ENCODE measurements at places on chromosomes 16 and 17.

DNA sequence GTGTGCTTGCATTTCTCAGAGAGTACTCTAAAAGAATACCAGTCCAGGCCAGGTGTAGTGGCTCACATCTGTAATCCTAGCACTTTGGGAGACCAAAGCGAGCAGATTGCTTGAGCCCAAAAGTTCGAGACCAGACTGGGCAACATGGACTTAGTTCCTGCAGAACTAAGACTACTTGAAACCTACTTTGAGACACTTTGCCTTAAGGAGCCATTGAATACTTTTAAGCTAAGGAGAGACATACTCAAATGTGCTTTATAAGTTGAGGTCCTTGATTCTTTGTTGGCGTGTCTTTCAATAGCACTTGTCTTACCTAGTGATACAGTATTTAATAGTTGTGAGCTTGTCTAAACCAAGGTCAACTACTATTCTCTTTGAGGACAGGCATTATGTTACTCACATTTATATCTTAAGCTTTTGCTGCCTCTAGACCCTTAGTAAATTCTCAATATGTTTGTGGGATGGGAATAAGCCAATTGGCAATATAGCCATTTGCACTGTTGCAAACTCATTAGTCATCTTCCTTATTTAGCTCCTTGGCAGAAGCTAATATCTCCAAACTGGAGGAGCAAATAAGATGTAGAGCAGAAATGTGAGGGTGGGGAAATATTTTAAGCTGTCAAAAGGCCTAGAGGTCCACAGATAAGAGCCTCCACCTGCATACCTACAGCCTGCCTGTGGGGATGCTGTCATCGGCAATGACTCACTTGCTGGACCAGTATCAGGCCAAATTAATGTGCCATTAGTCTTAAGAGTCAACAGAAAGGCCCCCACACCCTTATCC lies 16.3 kb downstream of the SCPEP1 start:
- no peak for DNase-seq

- DNase-seq, result no peak
Measured at GRCh38 chr16:22023505-22023904, 15.6 kb downstream of the MOSMO start.

DNA sequence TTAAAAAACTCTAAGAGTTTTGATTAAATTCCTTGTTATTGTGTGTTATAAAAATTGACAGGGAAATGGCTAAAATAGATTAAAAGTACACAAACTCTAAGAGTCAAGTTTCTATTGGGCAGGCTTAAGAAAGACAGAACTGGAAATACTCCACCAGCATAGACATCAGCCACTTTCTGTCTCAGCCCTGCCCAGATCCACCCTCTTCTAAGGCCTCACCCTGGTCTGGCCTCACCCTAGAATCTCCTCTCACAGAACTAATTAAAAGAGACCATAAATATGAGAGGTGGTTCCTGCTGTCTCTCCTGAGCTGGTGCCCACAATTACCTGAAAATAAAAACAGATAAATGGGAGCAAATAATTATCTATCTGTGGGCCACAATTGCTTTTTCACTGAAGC lies 1951.0 kb downstream of the TP53TG3F start:
- DNase-seq, result no peak

- no peak for DNase-seq
Measured at GRCh38 chr17:59802160-59802559, 90.6 kb downstream of the TUBD1 start.

GRCh38 chr16:23826528-23827045 lies 9.2 kb upstream of the PRKCB start:
- DNase-seq, result no peak

DNA sequence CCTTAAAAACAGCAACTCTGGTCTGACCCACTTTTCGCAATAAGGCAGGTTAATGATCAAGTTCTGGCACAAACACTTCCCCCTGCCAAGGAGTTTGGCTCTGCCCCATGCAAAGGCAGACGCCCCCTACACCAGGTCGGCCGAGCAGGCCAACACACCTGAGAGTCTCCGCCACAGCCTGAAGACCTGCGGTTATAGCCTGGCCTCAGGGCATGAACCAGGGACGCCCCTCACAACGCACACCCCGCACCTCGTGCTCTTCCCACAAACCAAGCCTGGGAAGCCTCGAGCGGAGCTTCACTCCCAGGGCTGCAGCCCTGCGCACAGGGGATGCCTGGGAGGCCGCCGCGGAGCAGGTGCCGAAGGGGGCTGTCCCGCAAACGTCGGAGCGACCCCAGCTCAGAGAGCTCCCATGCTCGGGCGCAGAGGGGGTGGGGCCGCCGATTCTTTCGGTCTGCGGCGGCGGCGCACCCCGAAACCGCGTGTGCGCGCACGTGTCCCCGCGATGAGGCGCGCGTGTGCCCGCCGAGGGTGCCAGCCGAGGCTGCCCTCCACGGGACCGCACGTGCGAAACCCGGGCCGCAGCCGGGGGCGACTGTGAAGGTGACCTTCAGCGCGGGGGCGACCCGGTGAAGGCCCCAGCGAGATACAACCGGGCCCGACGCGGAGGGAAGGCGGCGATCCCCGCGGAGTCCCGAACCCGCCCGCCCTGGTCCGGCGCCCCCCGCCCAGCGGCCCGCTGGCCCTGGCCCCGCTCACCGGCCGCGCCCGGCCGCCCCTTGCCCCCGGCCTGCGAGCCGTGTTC lies 559 bp downstream of the CLUH start:
- no peak for DNase-seq

DNA sequence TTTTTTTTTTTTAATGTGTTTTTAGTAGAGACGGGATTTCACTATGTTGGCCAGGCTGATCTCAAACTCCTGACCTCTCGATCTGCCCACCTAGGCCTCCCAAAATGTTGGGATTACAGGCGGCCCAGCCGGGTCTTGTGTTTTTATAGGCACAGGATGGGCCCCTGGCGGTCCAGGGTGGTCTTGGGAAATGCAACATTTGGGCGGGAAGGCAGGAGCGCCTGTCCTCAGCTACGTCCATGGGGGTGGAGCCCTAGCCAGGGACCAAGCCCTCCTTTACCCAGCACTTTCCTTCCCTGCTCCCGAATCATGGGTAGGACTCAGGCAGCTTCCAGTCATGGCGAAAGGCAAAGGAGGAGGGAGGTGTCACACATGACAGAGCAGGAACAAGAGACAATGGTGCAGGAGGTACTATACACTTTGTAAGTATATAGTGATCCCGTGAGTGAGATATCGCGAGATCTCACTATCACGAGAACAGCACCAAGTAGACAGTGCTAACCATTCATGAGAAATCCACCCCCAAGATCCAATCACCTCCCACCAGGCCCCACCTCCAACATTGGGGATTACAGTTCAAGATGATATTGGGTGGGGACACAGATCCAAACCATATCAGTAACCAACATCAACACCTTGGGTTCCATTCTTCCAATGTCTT lies 226.7 kb upstream of the WSCD1 start:
- no peak for DNase-seq

GRCh38 chr17:39094607-39095308 lies 56.7 kb downstream of the PLXDC1 start:
- peak; percentile 71 for DNase-seq

- no peak for DNase-seq
Measured at GRCh38 chr17:76090517-76091129, 11.6 kb downstream of the ZACN start.

DNA sequence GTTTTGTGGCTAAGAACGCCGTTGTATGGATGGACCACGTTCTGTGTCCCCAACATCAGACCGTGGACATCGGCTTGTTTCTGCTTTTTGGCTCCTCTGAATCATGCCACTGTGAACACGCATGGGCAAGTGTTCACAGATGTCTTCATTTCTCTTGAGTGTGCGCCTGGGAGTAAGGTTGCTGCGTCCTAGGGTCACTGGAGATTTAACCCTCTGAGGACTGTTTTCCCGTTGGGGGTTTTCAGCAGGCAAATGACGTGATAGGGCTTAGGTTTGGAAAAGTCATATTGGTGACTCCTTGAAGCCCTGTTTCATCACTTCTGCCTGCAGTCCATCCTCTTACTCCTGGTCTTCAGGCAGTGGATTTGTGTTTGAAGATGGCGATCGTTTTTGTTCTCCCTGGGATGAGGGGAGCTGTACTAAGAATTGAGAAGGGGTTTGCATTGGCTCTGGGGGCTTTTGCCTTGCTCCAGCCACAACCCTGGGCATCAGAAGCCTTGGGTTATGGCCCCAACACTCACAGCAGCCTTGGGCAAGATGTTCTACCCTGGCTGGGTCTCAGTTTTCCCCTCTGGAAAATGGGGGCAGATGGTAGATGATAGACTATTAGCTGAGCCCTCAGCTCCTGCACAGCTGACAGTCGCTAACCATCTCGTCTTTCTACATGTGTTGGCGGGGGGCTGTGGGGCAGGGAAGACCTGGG lies 67.2 kb upstream of the CIBAR2 start:
- no peak for DNase-seq

- no peak for DNase-seq
Measured at GRCh38 chr17:4105232-4105631, 37.6 kb downstream of the ZZEF1 start.

DNA sequence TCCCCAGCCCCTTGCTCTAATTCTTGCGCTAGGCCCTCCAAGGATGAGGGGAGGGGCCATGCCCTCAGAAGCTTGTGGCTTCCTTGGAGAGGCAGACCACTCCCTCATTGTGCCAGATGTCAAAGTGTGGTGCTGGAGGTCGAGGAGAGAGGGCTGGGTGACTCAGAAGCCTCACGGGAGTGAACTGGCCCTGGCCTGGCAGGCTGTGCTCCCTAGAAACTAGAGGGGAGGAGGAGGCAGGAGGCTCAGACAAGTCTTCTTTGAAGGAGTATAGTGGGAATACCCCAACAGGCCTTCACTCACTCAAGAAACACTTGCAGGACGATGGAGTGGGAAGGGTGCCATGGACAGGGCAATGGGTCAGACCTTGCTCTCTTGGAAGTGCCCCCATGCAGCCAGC lies 18.5 kb downstream of the ANKRD40 start:
- DNase-seq, result no peak

- no peak for DNase-seq
Measured at GRCh38 chr16:27238016-27238587, 30.5 kb downstream of the NSMCE1 start.

DNA sequence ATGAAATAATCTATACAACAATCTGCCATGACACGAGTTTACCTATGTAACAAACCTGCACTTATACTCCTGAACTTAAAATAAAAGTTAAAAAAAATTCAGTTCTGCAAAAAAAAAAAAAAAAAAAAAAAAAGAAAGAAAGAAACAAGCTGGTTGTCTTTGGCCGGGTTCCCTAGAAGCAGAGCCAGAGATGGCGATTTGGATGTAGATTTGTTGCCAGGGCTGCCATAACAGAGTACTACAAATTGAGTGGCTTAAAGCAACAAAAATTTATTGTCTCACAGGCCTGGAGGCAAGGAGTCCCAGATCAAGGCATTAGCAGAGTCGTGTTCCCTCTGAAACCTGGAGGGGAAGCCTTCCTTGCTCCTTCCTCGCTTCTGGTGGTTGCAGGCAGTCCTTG lies 20.4 kb downstream of the SYT17 start:
- DNase-seq, result no peak

DNA sequence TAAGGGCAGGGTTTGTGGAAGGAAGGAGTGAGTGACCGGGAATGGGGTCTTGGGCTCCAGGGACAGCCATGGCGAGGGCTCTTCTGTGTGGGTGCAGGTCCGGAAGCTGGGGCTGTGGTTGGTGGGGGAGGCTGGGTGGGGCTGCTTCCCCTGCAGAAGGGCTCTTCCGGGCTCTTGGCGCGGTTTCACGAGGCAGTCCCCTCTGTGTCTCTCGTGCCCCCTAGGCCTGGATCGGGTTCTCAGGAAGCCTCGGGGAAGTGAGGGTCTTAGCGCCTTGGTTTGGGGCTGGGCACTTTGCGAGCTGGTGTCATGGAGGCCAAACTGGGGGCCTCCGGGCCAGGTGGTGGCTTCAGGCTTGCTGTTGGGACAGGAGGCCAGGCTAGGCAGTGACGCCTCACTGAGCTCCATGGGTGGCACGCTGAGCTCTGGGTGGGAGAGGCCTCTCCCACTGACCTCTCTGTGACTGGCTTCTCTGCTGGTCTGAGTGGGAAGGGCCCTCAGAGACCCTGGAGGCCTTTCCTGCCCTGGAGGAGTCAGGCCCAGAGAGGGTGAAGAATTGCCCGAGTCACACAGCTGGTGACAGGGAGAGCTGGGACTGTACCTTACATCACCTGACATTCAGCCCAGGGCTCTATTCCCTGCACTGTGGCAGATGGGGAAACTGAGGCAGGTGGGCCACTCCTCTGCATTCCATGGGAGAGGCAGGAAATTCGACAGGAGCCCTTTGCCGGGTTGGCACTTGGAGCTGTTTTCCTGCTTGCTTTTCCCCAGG lies 8.2 kb downstream of the ADCY7 start:
- peak; percentile 71 for DNase-seq

DNA sequence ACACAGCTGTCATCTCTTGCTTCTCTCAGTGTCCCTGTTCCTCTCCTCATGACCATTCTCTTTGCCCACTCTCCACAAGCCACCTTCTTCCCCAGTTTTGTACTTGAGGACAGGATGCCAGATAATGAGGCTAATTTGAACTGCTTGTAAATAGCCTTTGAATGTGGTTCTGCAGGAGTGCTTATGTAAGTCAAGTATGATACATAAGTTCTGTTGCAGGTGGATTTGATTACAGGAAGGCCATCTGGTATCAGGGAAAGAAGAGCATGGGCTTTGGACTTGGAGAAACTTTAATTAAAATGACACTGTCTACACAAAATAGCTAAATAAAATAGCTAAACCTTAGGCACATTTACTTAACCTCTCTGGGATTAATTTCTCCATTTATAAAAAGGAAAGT lies 120.2 kb upstream of the HLF start:
- DNase-seq, result no peak

DNA sequence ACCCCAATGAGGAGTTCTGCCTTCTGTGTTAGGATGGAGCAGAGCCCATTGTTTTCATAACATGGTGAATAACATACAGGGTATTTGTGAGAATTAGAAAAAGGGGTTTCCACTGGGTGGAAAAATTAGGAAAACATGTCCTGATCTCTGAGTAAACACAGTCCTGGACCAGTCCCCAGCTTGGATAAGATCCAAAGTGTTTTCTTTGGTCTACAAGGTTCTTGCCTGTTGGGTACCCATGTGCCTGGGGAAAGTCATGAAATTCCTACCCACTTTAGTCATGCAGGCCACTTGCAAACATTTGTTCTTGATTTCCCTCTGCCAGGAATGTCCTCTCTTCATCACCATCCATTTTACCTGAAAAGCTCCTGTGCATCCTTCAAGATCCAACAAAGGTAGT lies 164.8 kb upstream of the DYNLRB2 start:
- DNase-seq, result no peak

- DNase-seq, result no peak
Measured at GRCh38 chr16:25914357-25914962, 222.7 kb downstream of the HS3ST4 start.

GRCh38 chr16:82776470-82777146 lies 149.8 kb downstream of the CDH13 start:
- peak; percentile 21 for DNase-seq

- no peak for DNase-seq
Measured at GRCh38 chr17:6536566-6537065, 19.7 kb downstream of the PITPNM3 start.

GRCh38 chr17:27333410-27333980 lies 39.6 kb downstream of the WSB1 start:
- no peak for DNase-seq

- DNase-seq, result no peak
Measured at GRCh38 chr16:65965628-65966027, 400.9 kb upstream of the CDH5 start.
